Lung (tissue), 17 donors: ENCODE measurements at places on chromosomes 16 and 17. TPM values are rescaled to one million over a fixed set of nuclear protein-coding genes. Genes with fewer than 3 reads are reported as not detected.

Gene SULT1A2
- total RNA-seq: 6.4 TPM

GRCh38 chr16:82660966-82661365, 34.2 kb downstream of the CDH13 start:
- DNase-seq: no peak

DNA sequence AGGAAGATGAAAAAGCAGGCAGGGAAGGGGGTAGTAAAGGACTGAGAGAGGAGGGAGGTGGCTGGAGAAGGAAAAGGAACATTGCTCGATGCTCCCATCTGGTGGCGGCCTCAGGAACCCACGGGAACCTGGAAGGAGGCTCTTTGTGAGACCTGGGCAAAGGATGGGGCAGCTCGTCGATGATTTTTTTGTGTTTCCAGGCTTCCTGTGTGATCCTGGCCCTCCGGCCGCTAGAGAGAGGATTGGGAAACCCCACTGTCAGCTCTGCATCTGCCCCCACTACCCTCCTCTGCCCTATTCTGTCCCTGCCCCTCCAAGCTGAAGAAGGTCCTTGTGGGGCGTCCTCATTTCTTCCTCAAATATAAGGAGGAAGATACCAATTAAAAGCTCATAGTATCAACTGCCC, 6.6 kb downstream of the WFIKKN2 start:
- DNase-seq: peak; percentile 84

DNA sequence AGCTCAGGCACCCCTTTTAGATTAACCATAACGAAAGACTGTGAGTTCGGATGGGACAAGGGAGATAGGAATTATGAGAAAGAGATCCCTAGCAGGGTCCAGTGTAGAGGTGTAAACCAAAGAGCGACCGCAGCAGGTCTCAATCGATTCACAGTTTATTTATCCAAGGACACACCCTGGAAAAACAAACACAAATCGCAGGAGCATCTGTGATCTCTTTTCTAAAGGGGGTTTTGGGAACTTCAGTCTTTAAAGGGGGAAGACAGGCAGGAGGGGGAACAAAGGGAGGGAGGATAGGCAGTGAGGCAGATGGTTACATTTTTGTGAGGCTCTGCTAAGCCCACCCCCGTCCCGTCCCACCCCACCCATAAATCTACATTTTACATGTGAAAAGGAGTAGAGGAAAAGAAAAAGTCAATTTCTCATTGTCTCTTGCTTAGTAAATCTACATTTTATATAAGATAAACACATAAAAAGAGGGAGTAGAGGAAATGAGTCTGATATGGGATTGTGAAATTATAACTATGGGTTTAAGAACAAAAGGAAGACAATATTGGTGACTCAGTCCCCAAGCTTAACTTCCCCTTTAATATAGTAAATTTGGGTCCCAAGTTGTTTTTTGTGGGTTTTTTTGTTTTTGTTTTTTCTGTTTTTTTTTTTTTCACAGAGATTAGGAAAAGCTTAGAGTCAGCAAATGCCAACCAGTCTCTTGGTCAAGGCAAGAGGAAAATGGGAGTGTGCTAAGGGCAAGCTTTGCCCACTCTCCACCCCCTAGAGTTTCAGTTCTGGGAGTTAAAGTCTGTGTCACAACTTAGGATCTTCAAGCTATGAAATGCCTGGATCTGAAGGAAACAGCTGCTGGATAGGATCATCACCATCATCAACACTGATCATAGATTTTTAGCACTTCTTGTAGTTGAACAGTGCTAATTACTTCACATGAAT, 160.9 kb upstream of the CDH5 start:
- DNase-seq: no peak

GRCh38 chr17:9845306-9845705, 19.6 kb downstream of the GLP2R start:
- DNase-seq: no peak

DNA sequence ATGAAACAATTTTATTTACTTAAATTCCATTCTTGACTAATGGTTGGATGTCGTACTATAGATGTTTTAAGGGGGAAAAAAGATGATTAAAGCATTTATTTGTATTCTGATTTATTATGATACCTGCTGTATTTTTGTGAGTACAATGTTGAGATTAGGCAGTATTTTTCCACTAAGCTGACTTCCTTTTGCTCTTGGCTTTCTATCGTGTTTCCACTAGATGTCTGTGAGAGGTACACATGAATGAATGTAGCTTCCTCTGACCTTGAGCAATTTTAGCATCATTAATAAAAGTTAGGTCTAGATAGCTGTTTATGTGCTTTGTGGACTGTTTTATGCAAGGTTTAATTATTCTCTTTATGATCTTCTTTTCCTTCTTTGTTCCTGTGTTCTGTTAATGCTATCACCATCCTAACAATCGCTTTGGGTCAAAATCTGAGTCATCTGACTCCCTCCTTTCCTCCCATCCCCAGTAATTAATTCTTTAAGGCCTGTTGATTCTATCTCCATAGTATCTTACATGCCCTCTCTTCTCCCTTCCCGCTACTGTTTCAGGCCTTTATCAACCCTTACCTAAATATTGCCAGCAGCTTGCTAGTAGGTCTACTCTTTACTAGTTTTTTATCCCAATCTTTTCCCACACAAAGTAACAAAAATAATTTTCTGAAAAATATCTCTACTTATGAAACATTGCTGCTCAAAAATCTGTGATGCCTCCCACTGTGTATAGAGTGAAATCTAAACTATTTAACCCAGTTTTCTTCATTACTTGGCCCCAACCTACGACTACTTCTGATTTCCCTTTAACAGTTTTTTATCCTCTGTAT, 76.0 kb downstream of the VMP1 start:
- DNase-seq: no peak

DNA sequence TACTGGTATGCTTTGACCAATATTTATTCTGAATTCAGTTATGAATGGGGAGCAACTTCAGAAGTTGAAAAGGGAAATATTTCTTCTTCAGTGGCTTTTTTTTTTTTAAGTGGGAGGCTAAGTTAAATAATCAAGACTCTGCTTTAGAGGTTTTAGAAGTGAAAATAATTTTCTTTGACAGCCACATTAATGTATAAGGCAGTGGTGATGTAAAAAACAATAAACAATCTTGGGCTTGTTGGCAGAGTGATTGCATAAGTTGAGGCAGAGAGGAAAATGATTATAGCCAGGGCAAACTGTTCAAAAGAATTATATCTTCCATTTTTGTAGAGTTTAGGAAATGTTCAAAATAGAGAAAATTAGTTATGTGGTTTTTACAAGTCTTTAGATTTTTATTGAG, 5.4 kb upstream of the KRT12 start:
- no peak for DNase-seq

GRCh38 chr17:60468371-60468770, 46.1 kb downstream of the CHCT1 start:
- DNase-seq: peak; percentile 25

DNA sequence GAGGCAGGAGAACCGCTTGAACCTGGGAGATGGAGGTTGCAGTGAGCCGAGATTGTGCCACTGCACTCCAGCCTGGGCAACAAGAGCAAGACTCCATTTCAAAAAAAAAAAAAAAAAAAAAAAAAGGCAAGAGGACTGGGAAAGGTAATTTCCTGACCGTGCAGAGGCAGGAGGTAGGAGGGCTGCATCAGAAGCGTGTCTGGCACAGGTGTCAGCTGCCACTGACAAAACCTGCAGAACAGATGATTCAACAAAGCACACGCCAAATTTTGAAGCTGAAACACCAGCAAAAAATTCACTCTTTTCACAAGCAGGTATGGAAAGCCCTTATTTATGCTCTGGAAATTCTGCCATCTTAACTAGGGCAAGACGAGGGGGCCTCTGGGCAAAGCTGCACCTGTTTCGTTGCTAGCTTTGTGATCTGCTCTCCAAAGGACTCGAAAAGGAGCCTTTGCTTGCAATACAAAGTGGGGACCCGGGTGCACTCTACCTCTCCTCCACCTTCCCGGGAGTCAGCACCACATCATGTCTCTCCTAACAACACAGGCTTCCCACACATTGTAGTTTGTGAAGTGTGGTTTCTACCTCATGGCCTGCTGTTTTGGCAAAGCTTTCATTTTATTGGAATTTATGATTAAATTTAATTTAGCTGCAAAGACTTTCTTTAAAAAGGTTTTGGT, 33.7 kb downstream of the USP22 start:
- no peak for DNase-seq

DNA sequence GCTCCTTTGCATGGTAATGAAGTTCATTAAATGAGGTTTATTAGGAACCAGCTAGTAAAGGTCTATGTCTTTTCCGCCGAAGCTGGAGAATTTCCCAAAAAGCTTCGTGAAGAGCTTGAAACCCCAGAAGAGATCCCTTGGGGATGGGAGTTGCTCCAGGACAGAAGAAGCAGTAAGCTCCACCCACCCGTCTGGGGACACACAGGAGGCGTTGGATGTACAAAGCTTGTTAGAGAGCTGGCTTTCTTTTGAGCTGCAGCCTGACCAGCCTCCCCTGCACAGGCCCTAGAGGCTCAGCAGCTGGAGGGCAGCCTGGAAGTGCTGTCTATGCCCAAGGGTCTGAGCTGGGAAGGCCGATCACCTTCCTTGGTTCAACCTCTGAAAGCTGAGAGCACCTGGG, 147.4 kb upstream of the SDK2 start:
- no peak for DNase-seq

DNA sequence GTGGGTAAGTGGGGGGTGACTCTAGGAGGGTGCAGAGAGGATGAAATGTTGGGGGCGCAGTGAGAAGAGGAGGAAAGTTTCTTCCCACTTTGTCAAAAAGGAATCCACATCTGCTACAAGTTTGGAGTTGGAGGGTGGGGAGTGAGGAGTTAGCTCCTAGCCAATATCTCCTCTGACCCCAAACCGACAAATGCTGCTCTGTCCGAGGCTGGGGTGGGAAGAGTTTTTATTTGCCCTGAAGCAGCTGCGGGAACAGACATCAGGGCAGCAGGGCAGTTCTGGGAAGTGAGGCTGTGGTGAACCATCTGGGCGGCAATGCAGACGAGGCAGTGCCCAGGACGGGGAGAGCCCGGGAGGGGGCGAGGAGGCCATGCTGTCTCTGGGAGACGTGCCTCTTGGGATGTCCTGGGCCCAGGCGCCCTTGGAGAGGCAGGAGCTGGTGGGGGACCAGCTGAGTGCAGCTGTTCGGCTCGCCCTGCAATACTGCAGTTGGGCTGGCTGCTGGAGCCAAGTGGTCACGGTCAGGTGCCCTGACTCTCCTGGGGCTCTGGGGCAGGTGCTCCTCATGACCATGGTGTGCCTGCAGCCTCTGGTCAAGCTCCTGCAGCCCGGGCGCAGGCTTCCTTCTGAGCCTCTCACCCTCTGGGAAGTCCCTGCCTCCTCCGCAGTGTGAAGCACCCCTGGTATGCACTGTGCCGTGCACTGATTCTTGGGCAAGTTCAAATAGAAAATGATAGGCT, 6.4 kb upstream of the SOCS3 start:
- DNase-seq: peak; percentile 91

DNA sequence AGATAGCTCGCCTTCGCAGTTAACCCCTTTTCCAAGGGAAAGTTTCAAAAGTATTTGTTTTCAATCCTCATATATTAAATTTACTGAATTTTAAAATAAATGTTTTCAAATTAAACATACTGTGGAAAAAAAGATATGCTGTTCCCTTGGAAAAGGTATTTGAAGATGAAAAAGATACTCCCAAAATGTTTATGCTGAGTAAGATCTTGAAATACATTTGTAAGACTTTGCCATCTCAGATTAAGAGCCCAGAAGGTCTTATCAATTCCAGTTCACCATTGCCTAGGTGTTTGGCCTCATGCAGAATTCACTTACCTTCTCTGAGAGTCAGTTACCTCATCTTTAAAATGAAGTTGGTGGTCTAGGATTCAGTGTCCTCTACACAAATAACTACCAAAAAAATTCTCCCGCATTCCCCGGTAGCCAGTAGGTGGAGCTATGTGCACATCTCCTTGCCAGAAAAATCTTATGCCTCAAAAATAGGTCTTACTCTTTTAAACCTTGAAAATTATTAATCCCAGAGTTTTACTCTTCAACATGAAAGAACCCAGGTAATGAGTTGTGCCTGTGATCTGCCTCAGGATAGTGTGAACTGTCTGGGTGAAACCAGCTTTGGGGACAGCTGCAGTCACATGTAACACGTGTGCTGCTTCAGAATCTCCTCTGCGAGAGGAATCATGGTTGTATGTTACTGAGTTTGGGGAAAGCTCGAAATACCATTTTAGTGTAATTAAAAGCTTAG, 178.3 kb downstream of the MRTFB start:
- peak; percentile 67 for DNase-seq

- peak; percentile 32 for DNase-seq
These were observed 28.9 kb downstream of the COX10 start for GRCh38 chr17:14098246-14098645.

- peak; percentile 84 for DNase-seq
These were observed 93.3 kb downstream of the CMIP start for GRCh38 chr16:81537721-81538561.

- DNase-seq: no peak
These were observed 143.6 kb upstream of the NOL11 start for GRCh38 chr17:67573987-67574657.
